ENCODE measurements at places on chromosomes 2 and 18. TPM values are rescaled to one million over a fixed set of nuclear protein-coding genes. Genes with fewer than 3 reads are reported as not detected.

DNA sequence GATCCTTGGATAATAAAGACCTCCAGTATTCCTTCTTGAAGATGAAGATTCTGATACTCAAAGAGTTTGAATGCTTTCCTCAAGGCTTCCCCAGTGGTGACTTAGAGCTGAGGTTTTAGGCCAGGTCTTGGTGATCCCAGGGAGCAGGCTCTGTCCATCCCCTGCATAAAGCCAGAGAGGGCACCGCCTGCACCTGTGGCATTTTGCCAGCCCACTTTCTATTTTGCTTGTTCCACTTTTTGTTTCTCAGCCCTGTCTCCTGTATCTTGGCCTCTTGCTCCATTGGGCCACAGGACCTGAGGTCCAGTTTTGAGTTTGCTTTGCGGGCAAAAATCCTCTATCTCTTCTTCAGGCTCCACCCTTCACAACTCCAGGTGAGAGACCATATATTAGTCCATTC, 6.7 kb upstream of the SCYGR1 start:
- no peak overlapping the region for H3K4me3 ChIP-seq
- no peak overlapping the region for H3K27ac ChIP-seq
- H3K27me3 ChIP-seq, result no peaks in the 10 kb centered on the region
- H3K36me3 ChIP-seq, result no peaks in the 10 kb centered on the region
- peaks cover 8% of the 10 kb centered on the region for H3K4me1 ChIP-seq

DNA sequence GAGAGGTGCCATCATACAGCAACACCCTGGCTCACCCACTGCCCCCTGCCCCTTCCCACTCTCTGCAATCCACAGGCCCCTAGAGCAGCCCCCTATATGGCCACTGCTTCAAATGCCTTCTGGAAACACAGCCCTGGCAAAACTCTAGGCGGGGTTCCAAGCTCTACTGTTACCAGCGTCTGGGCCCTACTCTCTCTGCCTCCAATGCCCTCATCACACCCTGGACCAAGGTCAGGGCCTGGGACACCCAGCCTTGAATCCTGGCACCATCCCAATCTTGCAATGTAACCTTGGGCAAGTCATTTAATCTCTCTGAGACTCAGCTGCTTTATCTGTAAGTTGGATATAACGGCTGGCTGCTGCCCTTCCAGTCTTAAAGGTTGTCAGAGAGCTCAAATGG, 39.2 kb upstream of the LOXHD1 start:
- H3K27ac ChIP-seq, result no peak overlapping the region
- H3K27me3 ChIP-seq, result peaks cover 9% of the 10 kb centered on the region
- DNase-seq, result no peak
- no peak overlapping the region for H3K4me3 ChIP-seq

GRCh38 chr2:45457211-45457945, 153.7 kb downstream of the SRBD1 start:
- H3K36me3 ChIP-seq, result peaks cover 5% of the 10 kb centered on the region
- no peak for DNase-seq
- no peaks in the 10 kb centered on the region for H3K4me1 ChIP-seq
- H3K27me3 ChIP-seq, result no peaks in the 10 kb centered on the region

- H3K36me3 ChIP-seq, result no peaks in the 10 kb centered on the region
- no peak overlapping the region for H3K4me3 ChIP-seq
- H3K27ac ChIP-seq, result no peak overlapping the region
Observed at GRCh38 chr2:177076636-177077179, 135.9 kb upstream of the HNRNPA3 start.

GPR155 gene
- 19.8 TPM for total RNA-seq

DNA sequence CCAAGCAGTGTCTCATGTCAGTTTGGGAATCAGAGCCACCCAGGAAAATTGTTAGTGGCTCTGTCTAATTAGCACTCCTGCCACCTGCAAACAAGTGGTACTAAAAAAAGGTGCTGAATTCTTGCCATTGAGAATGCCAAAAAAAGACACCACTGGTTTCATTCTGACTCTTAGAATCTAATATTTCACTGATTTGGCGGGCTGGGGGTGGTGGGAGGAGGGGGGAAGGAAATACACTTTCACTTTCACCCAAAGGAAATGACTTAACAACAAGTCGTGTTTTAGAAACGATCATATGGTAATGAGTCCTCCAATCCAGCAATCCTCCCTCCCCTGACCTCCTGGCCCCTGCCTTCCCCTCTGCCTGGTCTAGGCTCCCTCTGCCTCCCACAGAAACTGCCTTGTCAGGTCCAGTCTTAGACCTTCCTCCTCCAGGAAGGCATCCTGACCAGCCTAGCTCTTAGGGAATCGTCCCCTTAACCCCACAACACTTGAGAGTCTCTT, 4.4 kb upstream of the KLHL29 start:
- peak overlapping the region; percentile 87 for H3K27ac ChIP-seq
- H3K27me3 ChIP-seq, result peaks cover 32% of the 10 kb centered on the region
- peaks cover 31% of the 10 kb centered on the region for H3K4me1 ChIP-seq

GRCh38 chr2:221569425-221569845, 2.7 kb downstream of the EPHA4 start:
- no peak overlapping the region for H3K27ac ChIP-seq
- no peak overlapping the region for H3K4me3 ChIP-seq
- no peak for DNase-seq
- peaks cover 28% of the 10 kb centered on the region for H3K4me1 ChIP-seq
- peaks cover 62% of the 10 kb centered on the region for H3K27me3 ChIP-seq

GRCh38 chr2:72271276-72271614, 123.6 kb upstream of the CYP26B1 start:
- H3K27ac ChIP-seq, result no peak overlapping the region
- H3K36me3 ChIP-seq, result no peaks in the 10 kb centered on the region
- no peak for DNase-seq
- H3K27me3 ChIP-seq, result no peaks in the 10 kb centered on the region
- H3K4me3 ChIP-seq, result no peak overlapping the region
- H3K4me1 ChIP-seq, result no peaks in the 10 kb centered on the region

GRCh38 chr18:41644466-41644865, 310.6 kb upstream of the PIK3C3 start:
- no peak overlapping the region for H3K27ac ChIP-seq
- DNase-seq, result no peak
- H3K4me1 ChIP-seq, result no peaks in the 10 kb centered on the region
- no peaks in the 10 kb centered on the region for H3K27me3 ChIP-seq
- no peaks in the 10 kb centered on the region for H3K36me3 ChIP-seq
- no peak overlapping the region for H3K4me3 ChIP-seq

CDKL4 gene
- 1.1 TPM for total RNA-seq

GRCh38 chr18:76670564-76671288, 151.6 kb upstream of the ZNF236 start:
- DNase-seq, result no peak
- peaks cover 10% of the 10 kb centered on the region for H3K27me3 ChIP-seq
- no peaks in the 10 kb centered on the region for H3K4me1 ChIP-seq
- no peaks in the 10 kb centered on the region for H3K36me3 ChIP-seq

DNA sequence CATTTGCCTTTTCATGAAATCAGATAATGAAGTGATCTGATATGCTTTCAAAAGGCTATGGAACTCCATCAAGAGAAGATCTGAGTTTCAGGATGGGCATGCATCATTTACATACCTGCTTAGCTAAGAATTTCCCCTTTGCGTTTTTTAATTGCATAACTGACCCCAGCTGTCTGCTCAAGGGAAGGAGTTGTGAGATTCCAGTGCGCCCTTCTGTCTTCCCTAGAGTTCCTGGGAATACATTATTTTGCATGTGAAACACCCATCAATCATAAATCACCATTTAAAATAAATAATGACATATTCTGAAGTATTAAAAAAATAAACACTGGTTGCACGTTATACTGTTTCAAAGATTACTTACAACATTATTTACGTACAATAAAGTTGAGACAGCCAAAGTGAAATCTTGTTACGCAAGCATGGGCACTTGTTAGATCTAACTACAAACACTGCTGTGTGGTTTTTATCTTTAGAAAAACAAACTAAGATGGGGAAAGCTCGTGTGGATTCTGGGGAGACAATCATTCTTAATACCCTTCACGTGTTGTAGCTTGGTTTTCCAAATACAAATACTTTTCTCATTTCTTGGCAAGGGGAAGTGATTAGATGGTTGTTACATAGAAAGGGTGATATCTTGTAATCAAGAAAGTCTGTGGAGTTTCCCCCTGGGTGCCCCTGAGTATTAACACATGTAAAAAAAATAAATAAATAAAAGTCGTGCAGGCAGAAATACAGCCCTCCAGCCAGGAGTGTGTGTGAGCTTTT, 125.7 kb upstream of the LMAN1 start:
- H3K27ac ChIP-seq, result no peak overlapping the region
- H3K4me3 ChIP-seq, result no peak overlapping the region
- DNase-seq, result no peak
- no peaks in the 10 kb centered on the region for H3K4me1 ChIP-seq
- no peaks in the 10 kb centered on the region for H3K36me3 ChIP-seq
- H3K27me3 ChIP-seq, result peaks cover 10% of the 10 kb centered on the region

GRCh38 chr2:177064422-177064821, 148.2 kb upstream of the HNRNPA3 start:
- H3K4me3 ChIP-seq, result no peak overlapping the region
- H3K27ac ChIP-seq, result no peak overlapping the region
- peaks cover 9% of the 10 kb centered on the region for H3K27me3 ChIP-seq
- no peaks in the 10 kb centered on the region for H3K36me3 ChIP-seq

LYPD6 gene
- total RNA-seq, result not detected

GRCh38 chr2:228522276-228522675, 340.8 kb upstream of the SPHKAP start:
- H3K27me3 ChIP-seq, result no peaks in the 10 kb centered on the region
- no peak overlapping the region for H3K4me3 ChIP-seq
- no peak for DNase-seq
- H3K27ac ChIP-seq, result no peak overlapping the region
- no peaks in the 10 kb centered on the region for H3K4me1 ChIP-seq
- no peaks in the 10 kb centered on the region for H3K36me3 ChIP-seq

CAPN14 gene
- total RNA-seq, result not detected

- H3K4me1 ChIP-seq, result peaks cover 16% of the 10 kb centered on the region
- peaks cover 5% of the 10 kb centered on the region for H3K36me3 ChIP-seq
- H3K4me3 ChIP-seq, result no peak overlapping the region
- no peak overlapping the region for H3K27ac ChIP-seq
- peaks cover 2% of the 10 kb centered on the region for H3K27me3 ChIP-seq
Observed at GRCh38 chr2:172063446-172063845, 21.9 kb upstream of the DLX1 start.

AQP12A gene
- not detected for total RNA-seq

DNA sequence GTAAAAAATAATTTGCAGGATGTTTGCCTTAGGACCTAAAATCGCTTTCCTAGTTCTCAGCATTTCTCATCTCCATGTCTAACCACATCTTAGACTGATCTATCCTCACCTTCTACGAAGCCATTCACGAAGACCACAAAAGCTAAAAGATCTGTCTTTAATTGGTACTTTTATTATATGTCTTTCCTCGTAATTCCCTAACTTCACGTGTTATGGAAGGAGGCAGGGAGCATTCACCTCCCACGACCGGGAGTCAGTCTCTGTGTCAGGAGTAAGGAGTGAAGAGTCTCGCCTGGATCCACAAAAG, 1.6 kb downstream of the DLGAP1 start:
- H3K4me3 ChIP-seq, result no peak overlapping the region
- H3K4me1 ChIP-seq, result peaks cover 5% of the 10 kb centered on the region
- peaks cover 5% of the 10 kb centered on the region for H3K36me3 ChIP-seq
- peaks cover 18% of the 10 kb centered on the region for H3K27me3 ChIP-seq

- no peaks in the 10 kb centered on the region for H3K4me1 ChIP-seq
- no peak overlapping the region for H3K27ac ChIP-seq
- no peaks in the 10 kb centered on the region for H3K27me3 ChIP-seq
Observed at GRCh38 chr2:100390001-100390940, 27.2 kb downstream of the CHST10 start.

- no peak for DNase-seq
- H3K27ac ChIP-seq, result no peak overlapping the region
- H3K4me1 ChIP-seq, result no peaks in the 10 kb centered on the region
- peaks cover 4% of the 10 kb centered on the region for H3K27me3 ChIP-seq
- no peaks in the 10 kb centered on the region for H3K36me3 ChIP-seq
Observed at GRCh38 chr2:134573085-134573370, 145.8 kb downstream of the TMEM163 start.

GRCh38 chr2:48114256-48114655, 208.0 kb upstream of the FBXO11 start:
- H3K27me3 ChIP-seq, result no peaks in the 10 kb centered on the region
- no peak overlapping the region for H3K4me3 ChIP-seq
- peak; percentile 60 for DNase-seq
- H3K36me3 ChIP-seq, result no peaks in the 10 kb centered on the region
- H3K4me1 ChIP-seq, result peaks cover 24% of the 10 kb centered on the region

ASIC4 gene
- not detected for total RNA-seq

DNA sequence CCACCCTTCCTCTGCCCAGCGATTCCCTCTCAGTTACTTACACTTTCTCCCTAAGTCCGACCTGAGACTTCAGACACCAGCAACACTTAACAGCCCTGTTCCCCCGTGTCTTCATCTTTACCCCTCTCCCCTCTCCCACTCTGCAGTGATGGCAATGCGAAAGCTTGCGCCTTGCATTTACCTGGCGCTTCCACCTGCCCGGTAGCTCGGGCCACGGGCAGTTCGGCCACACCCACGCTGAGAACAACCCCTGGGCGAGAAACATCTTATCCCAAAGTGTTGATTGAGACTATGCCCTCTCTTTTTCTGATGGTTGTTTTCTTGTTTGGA, 558 bp downstream of the DNAJC10 start:
- no peak overlapping the region for H3K4me3 ChIP-seq
- H3K4me1 ChIP-seq, result peaks cover 9% of the 10 kb centered on the region
- H3K27ac ChIP-seq, result no peak overlapping the region
- DNase-seq, result peak; percentile 43

DNA sequence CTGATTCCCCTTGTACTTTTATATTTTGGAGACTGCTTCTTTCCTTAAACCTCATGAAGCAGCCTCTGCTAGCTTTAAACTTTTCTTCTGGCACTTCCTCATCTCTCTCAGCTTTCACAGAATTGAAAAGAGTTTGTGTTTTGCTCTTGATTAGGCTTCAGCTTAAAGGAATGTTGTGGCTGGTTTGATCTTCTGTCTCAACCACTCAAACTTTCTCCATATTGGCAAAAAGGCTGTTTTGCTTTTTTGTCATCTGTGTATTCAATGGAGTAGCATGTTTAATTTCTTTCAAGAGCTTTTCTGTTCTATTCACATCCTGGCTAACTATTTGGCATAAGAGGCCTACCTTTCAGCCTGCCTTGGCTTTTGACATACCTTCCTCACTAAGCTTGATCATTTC, 36.3 kb upstream of the MSTN start:
- DNase-seq, result no peak
- H3K36me3 ChIP-seq, result no peaks in the 10 kb centered on the region
- H3K27ac ChIP-seq, result no peak overlapping the region
- H3K27me3 ChIP-seq, result peaks cover 2% of the 10 kb centered on the region
- H3K4me1 ChIP-seq, result no peaks in the 10 kb centered on the region
- no peak overlapping the region for H3K4me3 ChIP-seq

Measured in activated CD8-positive, alpha-beta T cell treated with anti-CD3 and anti-CD28 coated beads, Interleukin-2, amount 10 ng/mL, durations not matched to agents 7 days and 5 days (primary cell).